ENCODE measurements at places on chromosomes 6 and 20.

GRCh38 chr6:96613291-96613999 lies 50.5 kb downstream of the FHL5 start:
- no peak for DNase-seq

GRCh38 chr20:11000416-11000815 lies 326.6 kb upstream of the JAG1 start:
- DNase-seq, result no peak

- no peak for DNase-seq
These were observed 73.2 kb downstream of the INSM1 start for GRCh38 chr20:20440886-20441658.

- DNase-seq, result no peak
These were observed 12.1 kb downstream of the CEP85L start for GRCh38 chr6:118639054-118639964.

DNA sequence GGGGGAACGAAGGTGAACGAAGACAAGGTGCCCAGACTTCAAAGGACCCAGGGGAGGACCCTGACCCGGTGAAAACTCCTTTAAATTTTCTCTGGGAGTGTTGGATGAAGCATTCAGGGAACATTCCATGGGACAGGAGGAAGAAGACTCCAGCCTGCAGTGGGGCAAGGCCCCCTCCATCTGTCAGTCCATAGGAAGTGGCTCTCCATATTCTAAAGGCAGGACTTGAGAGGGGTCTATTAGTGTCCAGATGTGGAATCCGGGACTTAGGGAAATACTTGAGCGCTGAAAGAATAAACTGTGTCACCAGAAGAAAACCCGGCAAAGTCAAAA lies 3.2 kb upstream of the BPIFA2 start:
- no peak for DNase-seq

DNA sequence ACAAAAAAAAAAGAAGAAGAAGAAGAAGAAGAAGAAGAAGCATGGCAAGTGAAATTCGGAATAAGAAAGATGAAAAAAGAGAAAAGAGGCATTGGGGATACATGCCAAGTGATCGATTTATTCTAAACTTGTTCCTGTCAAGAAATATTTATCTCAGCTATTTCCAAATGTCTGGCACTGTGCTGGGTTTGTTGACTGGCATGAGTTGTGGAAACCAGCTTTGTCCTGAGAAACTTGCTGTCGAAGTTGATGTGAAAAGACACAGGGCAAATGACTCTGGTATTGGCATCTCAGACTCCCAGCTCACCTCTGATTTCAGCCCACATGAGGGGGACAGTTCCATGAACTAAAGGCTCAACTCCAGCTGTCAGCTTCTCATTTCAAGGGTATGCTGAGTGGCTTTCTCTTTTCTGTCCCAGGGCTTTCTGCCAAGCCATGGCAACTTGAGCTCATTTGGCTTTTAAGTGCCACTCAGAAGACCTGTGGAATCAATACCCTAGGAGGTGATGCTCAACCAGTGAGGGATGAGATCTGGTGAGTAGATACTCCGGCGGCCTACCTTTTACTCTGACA lies 253.3 kb upstream of the JAG1 start:
- no peak for DNase-seq

GRCh38 chr6:119978274-119978889 lies 628.8 kb upstream of the MAN1A1 start:
- DNase-seq, result no peak

DNA sequence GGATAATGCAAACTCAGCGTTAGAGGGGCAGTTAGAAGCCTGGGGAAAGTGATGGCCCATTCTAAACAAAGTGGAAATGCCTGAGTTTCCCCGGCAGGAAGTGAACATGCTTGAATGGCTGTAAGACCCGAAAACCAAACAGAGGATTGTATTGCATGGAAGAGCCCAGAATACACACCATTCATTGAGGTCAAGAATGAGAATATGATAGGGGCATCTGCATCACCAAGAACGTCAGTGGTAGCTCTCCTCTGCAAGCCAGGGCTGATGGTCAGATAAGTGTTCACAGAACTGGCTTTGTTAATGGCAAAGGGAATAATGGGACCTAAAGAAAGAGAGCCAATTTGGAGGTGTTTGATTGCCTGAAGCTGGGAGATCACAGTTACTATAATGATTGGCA lies 663.4 kb downstream of the KHDRBS2 start:
- DNase-seq, result no peak

DNA sequence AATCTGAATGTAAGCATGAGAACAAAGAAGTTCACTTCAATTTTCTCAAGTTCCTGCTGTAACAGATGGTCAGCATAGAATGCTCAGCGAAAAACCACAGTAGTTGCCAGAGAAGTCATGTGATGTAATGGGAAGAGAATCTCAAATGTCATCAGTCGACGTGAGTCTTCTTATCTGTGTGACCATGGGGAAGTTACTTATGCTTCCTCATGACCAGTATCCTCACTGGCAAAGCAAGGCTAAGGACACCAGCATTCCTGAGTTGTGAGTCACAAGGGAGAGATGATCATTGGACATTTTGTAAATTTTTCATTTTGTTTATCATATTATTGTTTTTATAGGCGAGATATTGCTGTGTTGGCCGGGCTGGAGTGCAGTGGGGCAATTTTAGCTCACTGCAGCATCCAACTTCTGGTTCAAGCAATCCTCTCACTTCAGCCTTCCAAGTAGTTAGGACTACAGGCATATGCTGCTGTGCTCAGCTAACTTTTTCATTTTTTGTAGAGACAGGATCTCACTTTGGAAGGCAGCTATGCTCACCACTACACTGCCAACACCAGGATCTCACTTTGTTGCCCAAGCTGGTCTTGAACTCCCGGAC lies 21.9 kb downstream of the SGK1 start:
- no peak for DNase-seq

DNA sequence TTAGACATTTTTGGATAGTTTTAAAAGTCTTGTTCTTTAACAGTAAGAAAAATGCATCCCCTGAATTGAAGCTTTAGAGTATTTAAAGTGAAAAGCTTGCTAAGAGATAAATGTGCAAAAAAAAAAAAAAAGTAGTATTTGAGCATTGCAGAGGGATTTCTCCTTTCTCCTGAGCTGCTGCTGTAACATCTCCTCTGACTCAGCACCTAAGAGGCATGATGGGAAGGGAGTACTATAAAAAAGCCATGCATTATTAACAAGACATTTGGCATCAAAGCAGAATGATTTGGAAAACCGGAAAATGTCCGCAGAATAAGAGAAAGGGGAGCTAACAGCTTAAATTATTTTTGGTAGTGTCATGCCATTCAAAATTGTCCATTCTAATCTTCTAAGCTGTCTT lies 27.9 kb downstream of the B4GALT5 start:
- DNase-seq, result no peak

DNA sequence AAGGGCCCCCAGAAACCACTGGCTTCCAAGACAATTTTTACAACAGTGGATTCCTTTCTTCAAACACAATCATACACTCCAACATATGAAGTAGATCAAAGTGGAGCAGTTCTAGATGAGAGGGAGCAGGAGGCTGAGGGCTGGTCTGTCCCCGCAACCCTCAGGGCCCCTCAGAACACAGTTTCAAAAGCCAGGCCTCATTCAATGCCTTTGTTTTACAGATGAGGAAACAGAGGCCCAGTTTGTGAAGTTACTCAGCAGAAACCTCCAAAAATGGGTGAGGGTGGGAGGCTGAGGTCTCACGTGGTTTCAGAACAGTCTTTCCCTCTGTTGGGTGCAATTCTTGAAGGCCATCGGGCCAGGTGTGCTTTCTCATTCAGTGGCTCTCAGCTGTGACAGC lies 134.9 kb downstream of the SCML4 start:
- DNase-seq, result no peak

DNA sequence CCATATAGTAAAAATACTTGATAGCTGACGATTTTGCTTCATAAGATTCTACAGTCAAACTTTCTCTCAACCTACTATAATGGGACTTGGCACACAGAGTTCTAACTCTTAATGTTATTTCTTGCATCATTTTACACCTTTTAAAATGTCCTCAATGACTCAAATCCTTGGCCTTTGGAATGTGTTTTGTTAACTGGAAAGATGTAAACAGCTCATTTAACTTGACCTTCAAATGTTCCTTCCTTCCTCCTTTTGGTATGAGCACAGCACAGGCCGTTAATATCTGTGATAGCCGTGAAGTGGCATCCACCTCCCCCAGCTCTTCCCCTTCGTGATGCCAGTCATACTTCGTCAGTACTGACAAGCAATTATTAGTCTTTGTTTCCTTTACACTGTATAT lies 972.0 kb upstream of the CITED2 start:
- DNase-seq, result no peak

DNA sequence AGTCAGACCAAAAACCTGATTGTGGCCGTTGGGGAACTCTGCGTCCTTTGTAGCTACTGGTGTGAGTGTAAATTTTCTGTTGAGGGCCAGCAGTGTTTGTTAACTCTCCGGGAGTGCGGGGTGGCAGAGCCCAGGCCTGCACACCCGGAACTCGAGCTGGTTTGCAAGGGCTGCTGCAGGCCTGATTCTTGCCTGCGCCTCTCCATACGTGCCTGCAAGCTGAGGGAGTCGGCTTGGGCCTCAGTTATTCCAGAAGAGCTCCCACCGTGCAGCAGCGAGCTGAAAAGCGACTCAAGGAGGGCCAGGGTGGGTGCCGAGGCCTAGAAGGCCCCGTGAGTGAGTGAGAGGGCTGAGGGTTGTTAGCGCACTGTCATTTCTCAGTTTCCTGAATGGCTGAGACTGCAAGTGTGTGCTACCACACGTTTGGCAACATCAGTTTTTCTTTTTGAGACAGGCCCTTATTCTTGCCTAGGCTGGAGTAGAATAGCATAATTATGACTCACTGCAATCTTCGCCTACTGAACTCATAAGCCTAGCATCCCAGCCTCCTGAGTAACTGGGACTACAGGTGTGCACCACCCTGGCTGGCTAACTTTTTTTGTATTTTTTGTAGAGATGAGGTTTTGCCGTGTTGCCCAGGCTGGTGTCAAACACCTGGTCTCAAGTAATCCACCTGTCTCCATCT lies 33.9 kb upstream of the KIF13A start:
- DNase-seq, result no peak

DNA sequence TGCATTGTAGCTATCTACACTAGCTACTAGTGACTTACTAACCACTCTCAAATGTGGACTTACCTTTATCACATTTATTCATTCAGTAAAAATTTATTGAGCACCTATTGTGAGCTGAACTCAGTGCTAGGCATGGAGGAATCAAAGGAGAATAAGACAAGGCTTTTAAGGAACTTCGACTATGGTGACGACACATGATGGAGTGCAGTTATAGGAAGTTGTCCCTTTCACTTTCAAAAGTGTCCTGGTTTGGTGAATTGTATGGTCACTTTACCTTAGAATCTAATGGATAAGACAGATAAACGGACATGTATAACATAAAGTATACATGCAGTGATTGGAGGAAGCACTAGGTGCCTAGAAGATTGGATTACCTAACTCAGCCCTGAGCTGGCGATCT lies 4.3 kb downstream of the AKAP7 start:
- no peak for DNase-seq

DNA sequence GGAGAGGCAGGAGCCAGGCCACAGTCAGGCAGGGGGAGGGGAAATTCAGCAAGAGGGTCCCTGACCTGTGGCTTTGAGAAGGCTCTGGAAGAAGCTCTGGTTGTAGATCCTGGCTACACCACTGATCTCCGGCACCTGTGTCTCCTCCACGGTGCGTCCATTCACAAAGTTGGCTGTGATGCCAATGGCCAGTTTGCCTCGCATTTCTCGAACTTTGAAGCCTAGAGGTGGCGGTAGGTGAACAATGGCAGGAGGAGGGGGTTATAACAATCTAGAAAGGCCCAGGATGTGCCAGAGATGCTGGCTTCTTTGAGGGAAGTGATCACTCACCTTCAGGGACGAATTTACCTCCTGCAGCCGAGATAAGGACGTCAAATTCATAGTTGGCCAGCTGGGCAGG lies 3.4 kb downstream of the MICAL1 start:
- no peak for DNase-seq

DNA sequence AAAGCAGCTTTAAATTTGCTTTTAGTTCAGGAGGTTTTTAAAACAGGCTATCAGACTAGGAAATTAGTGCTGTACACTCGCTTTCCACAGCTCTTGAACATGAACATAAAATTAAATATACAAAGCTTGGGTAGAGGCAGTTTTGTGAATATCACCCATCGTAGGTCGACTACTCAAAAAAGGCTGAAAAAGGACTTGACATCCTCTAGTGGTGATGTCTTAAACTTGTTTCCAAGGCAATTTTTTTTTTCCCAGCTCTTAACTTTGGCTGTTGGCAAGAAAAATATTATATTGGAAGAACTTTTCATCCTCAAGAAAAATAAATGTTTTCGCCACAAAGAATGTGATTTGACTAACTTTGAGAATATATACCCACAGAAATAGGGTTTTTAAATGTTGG lies 2.9 kb downstream of the MAP7 start:
- no peak for DNase-seq

DNA sequence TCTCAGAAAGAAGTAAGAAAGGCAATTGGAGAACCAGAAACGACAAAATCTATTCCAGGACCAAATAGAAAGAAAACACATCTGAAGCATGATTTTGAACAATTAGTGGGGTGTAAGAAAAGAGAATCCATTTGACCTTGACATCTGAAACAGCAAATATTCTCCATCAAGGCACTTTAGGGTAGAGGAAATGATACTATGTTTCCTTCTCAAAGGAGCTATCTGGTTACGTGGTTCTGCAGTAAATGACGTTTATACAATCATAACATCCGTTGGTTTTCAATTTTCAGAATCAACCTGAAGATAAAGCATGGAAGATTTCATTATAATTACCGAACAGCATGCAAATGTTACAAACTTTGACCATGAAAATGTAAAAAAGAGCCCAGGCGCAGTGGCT lies 8.2 kb upstream of the SIGLEC1 start:
- no peak for DNase-seq

- peak; percentile 12 for DNase-seq
These were observed 1.8 kb upstream of the HLA-DQB1 start for GRCh38 chr6:32668226-32668747.

DNA sequence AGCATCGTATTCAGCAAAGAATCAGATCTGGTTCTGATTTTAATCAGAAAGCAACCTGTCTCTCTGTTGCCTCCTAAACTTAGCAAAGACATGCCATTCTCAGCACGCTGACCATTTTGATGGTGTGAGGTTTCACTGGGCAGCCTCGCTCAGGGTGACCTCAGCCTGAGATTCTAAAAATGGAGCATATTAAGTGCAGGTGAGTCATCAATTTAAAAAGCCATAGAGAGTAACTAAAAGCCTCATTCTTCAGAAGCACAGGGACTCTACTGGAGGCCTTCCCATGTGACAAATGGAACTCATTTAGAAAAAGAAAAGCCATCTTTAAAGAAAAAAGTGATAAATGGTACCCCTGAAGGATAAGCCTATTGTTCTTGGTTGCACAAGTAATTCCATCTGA lies 91.3 kb downstream of the FILIP1 start:
- no peak for DNase-seq

GRCh38 chr6:127162836-127163235 lies 44.4 kb downstream of the RSPO3 start:
- no peak for DNase-seq

GRCh38 chr6:3471286-3471685 lies 14.4 kb upstream of the SLC22A23 start:
- no peak for DNase-seq

DNA sequence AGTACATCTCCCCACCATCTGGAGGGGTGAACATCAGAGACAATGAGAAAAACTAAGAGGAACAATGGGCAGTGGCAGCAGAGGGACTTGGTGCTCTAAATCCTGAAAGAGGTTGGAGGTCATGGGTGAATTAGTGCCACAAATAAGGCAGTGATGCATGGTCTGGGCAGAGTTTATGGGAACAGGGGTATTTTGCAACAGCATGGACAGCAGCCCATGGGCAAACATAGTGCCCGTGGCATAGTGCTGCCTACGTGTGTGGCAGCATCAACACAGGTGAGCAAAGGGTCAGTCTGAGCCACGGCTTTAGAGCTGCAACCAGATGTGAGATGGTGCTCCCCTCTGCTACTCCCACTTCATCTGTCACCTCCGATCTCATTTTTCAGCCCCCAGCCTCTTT lies 459.1 kb upstream of the CITED2 start:
- DNase-seq, result no peak

Measured in stimulated activated CD4-positive, alpha-beta T cell treated with anti-CD3 and anti-CD28 coated beads, TNF-alpha, amount 100 ng/mL, for 4 hours (primary cell).